Activated T-cell treated with anti-CD3 and anti-CD28 coated beads for 24 hours (primary cell): ENCODE measurements at places on chromosomes 6 and 20.

- DNase-seq: no peak
Measured at GRCh38 chr6:157432231-157432891, 51.4 kb downstream of the ZDHHC14 start.

- no peak for DNase-seq
Measured at GRCh38 chr20:57568960-57569359, 8.1 kb downstream of the PCK1 start.

- no peak for DNase-seq
Measured at GRCh38 chr20:20331817-20332216, 36.1 kb upstream of the INSM1 start.

DNA sequence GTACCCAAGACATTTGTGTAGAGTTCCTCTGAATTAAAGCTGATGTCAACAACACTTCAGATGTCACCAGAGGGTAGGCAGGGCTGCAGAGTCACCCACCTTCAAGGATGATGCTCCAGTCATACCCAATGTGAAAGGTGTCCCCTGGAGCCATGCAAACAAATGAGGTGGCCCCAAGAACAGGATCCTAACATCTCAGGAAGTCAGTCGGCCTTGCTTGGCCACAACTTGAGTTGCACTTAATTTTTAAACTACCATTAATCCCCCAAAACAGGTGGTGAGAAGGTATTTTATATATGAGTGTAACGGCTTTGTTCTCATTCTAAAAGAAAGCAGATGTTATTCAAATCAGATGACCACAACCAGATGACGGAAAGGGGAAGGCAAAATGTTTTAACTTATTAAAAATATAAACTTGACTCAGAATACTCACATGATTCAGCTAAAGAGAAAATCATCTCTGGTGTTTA is 21.1 kb upstream of the SERPINB1 start:
- DNase-seq: no peak

GRCh38 chr6:169204167-169204566 is 49.5 kb downstream of the THBS2 start:
- no peak for DNase-seq

DNA sequence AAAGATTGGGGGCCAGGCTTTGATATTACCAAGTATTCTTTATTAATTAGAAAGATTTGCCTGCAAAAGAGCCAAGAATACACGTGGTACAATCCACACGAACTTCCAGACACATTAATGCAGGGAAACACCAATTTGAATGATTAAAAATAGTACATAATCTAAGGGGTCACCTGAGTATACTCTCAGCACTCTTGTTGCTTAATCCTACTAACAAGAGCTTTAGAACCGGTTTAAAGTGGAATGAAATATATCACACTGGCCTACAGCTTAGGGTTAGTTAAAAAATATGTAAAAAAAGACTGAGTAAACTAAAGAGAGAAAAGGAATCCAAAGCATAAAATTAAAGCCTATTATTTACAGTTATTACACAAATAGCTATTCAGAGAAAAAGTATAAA is 49.0 kb downstream of the COL9A1 start:
- DNase-seq: no peak
